ENCODE measurements at places on chromosomes 4 and X.

DNA sequence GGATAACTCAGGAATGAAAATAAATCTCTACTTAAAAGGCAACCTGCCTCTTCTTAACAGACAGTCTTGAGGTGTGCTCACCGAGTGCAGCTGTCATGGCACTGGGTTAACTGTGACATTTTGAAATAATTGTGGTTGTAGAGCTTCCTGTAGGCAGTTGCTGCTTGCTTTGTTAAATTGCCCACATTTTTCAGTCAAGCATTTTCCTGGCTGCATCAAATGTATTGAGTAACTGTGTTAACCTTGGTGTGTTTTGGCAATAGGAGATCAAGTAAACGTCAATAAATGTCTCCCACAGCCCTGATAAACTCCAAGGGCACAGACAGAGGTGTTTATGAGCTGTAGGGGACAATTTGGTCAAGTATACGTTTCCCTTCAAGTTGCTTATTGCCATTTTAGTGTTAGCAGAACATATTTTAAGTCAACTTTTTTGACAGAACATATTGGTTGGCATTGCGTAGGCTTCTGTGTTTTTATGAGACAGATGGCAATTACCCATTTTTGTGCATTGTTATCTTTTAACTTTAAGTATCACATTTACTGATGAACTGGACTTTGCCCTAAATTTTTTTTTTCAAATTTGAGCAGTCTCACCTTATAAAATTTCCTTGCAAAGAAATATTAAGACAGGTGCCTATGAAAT lies 527.4 kb downstream of the C4orf33 start:
- no peaks in the 10 kb centered on the region for H3K36me3 ChIP-seq
- DNase-seq, result no peak
- H3K4me3 ChIP-seq, result no peak overlapping the region
- peaks cover 6% of the 10 kb centered on the region for H3K4me1 ChIP-seq

DNA sequence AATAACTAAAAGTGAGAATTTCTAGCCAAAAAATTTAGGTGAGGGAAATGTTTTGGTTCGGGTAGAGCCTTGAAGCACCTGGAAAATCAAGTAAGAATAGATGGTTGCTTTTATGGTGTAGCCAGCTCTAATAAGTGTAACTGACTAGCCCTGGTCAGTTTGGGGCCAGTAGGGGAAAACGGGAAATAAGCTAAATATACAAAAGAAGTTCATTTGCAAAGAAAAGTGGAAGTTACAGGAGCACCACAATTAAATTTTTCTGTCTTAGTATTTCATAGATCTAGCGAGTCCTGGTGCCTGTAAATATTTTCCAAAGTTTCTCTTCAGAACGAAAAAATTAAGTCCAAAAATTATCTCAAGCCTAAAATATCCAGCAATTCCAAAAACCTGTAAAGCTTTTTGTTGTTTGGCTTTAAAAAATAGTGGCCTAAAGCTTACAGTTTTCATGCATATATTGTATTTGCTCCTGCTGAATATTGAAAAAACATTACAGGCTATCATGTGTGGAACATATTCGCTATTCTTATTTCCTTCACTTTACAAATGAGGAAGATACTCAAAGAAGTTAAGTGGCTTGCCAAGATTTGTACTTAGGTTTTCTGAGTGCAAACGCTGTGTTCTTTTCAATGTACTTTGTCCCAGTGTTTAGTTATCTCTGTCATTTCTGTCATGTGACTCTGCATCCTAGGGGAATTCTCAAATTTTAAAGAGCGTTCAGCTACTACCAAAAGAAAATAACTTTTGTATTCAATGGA lies 7.3 kb upstream of the PTPN13 start:
- H3K4me1 ChIP-seq, result peaks cover 4% of the 10 kb centered on the region
- H3K4me3 ChIP-seq, result no peak overlapping the region
- no peaks in the 10 kb centered on the region for H3K27me3 ChIP-seq
- DNase-seq, result no peak

DNA sequence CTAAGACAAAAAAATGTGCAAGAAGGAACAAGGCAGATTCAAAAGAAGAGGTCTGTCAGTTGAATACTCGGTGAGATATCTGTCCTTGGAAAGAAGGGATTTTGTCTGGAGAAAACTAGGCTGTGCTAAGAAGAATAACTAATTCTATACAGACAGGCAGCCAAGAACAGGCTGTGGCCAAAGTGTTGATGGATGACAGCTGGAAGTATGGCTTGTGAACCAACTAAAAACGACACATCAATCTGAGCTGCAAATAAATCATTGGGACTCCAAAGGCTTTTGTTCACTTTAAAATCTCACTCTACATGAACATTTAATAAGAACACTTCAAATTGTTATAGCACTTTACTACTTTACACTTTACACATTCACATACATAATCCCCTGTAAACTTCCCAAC lies 70.5 kb upstream of the IGSF1 start:
- H3K4me1 ChIP-seq, result no peaks in the 10 kb centered on the region
- H3K36me3 ChIP-seq, result no peaks in the 10 kb centered on the region
- H3K27me3 ChIP-seq, result peaks cover 3% of the 10 kb centered on the region
- no peak for DNase-seq
- H3K27ac ChIP-seq, result no peak overlapping the region

- H3K27me3 ChIP-seq, result no peaks in the 10 kb centered on the region
- H3K4me1 ChIP-seq, result no peaks in the 10 kb centered on the region
- no peak overlapping the region for H3K27ac ChIP-seq
- H3K4me3 ChIP-seq, result no peak overlapping the region
- no peak for DNase-seq
- no peaks in the 10 kb centered on the region for H3K36me3 ChIP-seq
Measured at GRCh38 chr4:121239951-121240350, 75.8 kb upstream of the TNIP3 start.

DNA sequence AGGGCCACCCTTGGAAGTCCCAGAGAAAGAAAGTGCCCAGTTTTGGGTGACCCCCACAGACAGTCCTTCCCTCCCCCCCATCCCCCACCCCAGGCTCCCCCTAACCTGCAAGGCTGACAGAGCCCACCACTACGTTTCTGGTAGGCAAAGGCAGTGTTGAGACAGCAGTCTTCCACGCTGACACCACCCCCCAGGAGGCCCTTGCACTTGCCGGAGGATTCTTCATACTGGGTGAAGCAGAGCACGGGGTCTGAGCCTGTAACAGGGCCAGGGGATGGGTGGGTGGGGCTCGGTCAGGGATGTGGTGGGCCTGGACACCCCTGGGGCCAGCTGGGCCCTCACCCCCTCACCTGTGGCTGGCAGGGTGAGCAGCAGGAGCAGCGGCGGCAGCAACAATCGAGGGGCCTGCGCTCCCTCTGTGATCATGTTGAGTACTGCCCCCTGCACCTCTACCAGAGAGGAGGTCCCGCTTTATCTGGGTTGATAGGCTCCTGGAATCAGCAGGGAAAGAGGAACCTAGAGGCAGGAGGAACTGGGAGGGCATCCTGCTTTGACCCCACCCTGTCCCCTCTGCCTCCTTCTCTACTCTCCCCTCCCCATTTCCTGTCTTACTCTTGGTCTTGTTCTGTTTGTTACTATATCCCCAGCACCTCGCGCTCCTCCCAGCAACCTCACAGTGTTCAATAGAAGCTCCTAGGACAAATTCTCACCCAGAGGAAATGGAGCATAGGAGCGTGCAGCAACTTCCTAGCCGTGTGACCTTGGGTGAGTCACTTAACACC lies at the start of gene CFP:
Gene CFP, minus strand, starts transcription at position 512 of the 782 bp plus-strand sequence. Its CDS starts 86 bp downstream, at position 426.
- no peaks in the 10 kb centered on the region for H3K27me3 ChIP-seq
- DNase-seq, result no peak
- no peak within 1 kb of the TSS for H3K27ac ChIP-seq
- H3K36me3 ChIP-seq, result no peaks in the 10 kb centered on the region

GRCh38 chr4:16676230-16676770 lies 222.1 kb downstream of the LDB2 start:
- no peak for DNase-seq
- H3K36me3 ChIP-seq, result no peaks in the 10 kb centered on the region
- no peak overlapping the region for H3K27ac ChIP-seq
- no peaks in the 10 kb centered on the region for H3K27me3 ChIP-seq

DNA sequence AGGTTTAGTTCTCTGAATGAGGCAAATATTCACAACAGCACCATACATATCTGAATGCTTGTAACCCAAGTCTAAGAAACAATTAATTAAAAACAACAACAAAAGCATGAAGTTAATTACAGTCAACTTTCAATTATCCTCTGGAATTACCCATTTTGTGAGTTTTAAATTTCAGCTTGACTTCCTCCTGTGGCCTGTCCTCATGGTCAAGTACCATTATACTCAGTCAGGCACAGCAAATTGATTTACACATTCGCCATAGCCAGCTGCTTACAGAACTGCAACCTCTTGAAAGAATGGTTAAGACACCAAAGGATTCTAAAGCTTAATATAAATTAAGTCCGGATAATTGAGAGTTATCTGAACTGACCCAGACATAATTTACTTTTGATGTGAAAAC lies 306.5 kb downstream of the CAMK2D start:
- H3K4me1 ChIP-seq, result no peaks in the 10 kb centered on the region
- no peaks in the 10 kb centered on the region for H3K27me3 ChIP-seq
- H3K4me3 ChIP-seq, result no peak overlapping the region
- H3K36me3 ChIP-seq, result no peaks in the 10 kb centered on the region
- no peak for DNase-seq
- H3K27ac ChIP-seq, result no peak overlapping the region

DNA sequence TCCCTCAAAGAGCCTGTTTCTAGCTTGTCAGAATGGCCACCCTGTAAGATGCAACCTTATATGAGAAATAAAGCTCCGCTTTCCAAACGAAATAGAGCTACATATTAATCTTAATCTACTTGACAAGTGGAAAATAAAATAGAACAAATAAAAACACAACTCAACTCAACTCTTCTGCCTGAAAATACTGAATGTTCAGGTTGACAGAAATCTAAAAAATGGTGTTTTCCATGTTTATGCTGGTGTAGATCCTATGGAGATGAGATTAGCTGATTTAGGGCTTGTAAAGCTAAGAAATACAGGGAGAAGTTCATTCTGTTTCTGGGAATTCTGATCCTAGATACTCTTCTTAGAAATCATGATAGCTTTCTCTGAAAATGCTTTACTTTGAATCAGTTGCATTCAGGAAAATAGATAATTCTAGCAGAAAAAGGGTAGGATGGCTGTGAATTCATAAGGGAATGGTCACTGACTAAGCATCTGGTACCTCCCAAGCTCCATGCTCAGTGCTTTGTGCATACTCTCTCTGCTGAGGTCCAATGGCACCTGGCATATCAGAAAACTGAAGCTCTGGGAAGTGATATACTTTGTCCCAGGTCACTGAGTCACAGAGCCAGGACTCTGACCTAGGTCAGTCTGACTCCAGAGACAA lies 89.2 kb upstream of the EXOC1L start:
- H3K4me1 ChIP-seq, result no peaks in the 10 kb centered on the region
- DNase-seq, result no peak
- no peak overlapping the region for H3K4me3 ChIP-seq
- H3K27ac ChIP-seq, result no peak overlapping the region

DNA sequence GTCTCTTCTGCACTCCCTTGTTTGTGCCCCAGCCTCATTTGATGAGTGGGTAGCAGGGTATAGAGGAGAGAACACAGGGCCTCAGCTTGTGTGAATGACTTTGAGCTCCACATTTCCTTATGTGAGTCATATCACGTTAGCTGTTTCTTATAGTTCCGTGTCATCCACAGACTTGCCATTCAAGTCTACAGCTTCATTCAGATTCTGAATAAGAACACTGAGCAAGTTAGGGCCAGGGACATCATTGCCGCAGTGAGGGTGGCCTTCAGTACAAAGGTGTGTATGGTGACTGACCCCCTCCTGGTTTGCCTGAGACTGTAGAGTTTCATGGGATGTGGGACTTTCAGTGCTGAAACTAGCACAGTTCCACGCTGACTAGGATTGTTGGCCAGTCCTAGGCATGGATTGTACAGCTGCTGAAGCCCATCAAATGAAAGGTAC lies 23.6 kb downstream of the KLF3 start:
- DNase-seq, result no peak
- no peak overlapping the region for H3K4me3 ChIP-seq
- no peak overlapping the region for H3K27ac ChIP-seq
- peaks cover 28% of the 10 kb centered on the region for H3K4me1 ChIP-seq

DNA sequence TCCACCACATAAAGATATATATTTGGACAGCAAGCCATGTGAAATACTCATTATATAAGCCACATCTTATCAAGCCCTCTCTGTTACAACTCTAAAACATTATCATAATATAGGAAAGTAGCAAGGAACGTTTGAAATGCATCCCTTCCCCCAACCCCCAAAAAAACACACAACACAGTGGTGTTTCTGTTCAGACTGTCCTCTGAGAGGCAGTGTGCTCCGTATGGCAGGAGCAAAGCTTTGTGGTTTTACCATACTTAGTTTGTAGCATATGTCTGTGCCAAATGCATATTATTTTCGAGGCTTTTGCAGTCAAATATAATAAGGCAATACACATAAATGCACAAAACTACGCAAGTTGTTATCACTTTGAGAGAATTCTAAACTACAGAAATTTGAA lies 194.2 kb downstream of the RAPGEF2 start:
- no peak overlapping the region for H3K4me3 ChIP-seq
- H3K27ac ChIP-seq, result no peak overlapping the region
- no peaks in the 10 kb centered on the region for H3K4me1 ChIP-seq
- H3K36me3 ChIP-seq, result no peaks in the 10 kb centered on the region
- no peaks in the 10 kb centered on the region for H3K27me3 ChIP-seq
